ENCODE measurements at places on chromosomes 16 and 17.

DNA sequence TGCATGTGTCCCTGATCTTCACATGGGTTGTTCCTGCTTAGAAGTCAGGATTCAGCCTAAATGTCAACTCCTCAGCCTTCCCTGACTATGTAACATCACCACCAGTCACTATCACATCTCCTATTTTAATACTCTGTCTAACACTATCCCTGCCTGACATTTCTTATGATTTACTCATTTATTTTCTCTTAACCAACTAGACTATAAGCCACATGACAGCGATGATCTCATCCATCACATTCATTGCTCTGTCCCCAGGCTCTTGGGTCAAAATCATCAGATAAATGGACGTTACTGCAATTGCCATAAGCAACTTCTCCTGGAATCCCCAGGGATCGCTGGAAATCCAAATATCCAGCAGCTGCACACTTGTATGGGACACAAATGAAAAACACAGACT is 15.7 kb downstream of the CDRT4 start:
- no peak for DNase-seq

DNA sequence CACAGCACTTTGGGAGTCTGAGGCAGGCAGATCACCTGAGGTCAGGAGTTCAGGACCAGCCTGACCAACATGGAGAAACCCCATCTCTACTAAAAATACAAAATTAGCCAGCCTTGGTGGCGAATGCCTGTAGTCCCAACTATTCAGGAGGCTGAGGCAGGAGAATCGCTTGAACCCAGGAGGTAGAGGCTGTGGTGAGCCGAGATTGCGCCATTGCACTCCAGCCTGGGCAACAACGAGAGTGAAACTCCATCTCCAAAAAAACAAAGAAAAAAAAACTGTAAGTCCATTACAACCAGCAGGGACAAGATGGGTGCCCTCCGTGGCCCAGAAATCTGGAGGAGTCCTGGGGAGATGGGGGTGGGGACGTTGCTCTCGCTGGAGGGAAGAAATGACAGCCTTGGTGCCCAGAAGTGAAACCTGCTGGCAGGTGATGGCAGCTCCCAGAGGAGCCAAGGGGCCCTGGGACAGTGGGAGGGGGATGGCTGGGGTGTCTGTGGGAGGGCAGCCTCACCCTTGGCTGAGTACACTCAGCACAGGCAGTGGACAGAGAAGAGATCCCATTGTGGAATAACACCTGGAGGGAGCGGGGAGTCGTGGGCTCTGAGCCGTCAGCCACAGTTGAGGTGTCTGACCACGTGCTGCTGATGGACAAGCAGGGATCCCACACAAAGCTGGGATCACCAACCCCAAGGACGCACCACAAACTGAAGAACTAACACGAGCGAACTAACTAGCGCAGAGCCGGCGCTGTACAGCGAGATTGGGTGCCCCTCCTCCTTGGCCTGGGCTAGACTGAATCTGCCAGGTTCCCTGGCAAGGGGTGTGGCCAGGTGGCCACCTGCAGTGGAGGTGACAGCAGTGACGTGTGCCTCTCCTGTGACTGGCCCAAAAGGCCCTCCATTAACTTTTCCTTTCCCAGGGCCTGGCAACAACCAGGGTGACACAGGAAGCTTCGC is 46.9 kb upstream of the BAHCC1 start:
- DNase-seq = no peak

DNA sequence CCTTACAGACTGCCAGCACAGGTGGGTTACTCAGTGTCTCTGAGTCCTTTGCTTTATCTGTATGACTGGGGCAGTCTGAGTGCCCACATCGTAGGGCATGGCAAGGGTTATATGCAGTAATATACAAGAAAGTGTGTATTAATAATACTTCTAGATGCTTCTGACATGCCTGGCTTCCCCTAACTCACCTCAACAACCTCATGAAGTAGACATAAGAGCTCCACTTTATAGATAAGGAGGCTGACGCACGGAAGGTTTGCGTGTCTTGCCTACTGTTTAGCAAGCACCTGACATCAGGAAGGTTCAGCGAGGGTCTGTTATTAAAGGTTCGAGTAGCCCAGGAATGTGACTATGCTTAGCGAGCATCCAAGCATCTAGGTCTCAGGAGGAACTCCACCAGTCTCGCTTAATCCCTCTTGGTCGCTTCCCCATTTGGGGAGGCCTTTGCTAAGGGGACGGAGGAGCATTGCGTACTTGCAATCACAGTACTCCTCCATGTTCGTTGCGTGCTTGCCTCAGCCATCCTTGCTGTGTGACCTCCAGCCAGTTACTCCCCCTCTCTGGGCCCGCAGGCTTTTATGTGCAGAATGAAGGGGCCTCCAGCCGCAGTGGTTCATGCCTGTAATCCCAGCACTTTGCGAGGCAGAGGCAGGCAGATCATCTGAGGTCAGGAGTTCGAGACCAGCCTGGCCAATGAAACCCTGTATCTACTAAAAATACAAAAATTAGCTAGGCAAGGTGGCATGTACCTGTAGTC is 1.6 kb downstream of the KCNG4 start:
- no peak for DNase-seq

GRCh38 chr17:63537991-63538692 is 12.1 kb upstream of the DCAF7 start:
- no peak for DNase-seq

DNA sequence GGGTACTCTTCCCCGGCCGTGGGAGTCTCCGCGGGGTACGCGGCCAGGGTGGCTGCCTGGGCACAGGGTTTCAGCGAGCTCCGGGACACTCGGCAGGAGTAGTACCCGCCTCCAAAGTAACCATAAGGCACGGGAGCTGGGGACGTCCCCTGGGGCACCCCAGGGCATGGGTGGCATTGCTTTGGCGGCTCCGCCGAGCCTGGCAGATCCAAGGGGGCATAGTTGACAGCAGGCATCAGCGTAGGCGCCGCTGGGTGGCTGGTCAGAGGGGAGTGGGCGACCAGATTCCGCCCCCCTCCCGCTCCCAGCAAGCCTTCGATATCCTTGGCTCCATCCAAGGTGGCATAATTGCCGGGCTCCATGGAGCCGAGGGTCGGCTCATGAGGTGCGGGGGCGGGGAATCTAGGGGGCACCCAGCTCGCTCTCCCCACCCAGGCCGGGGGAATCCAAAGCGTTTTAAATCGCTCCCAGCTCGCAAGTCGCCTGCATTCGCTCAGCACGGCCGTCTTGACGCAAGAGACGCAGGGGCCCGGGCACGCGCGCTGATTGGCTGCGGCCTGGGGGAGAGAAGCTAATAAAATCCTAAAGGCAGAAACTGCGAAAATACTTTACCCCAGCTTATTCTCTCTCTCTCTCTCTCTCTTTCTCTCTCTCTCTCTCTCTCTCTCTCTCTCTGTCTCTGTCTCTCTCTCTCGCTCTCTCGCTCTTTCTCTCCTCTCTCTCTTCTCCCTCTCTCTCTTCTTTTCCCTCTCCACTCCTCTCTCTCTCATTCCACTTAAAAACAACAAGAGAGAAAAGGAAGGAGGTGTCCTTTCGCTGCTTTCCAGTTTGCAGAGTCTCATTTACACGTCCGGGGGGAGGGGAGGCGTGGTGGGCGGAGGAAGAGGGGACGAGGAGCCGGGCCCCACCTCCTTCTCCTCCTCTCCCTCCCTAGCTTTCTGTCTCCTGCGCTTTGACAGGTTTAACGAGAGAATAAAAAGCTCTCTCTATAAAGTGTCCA is at the start of gene HOXB13:
HOXB13 (minus strand) TSS at position 519 of the 1,000 bp plus-strand sequence; CDS start at position 362, 157 bp downstream.
- peak; percentile 41 for DNase-seq

DNA sequence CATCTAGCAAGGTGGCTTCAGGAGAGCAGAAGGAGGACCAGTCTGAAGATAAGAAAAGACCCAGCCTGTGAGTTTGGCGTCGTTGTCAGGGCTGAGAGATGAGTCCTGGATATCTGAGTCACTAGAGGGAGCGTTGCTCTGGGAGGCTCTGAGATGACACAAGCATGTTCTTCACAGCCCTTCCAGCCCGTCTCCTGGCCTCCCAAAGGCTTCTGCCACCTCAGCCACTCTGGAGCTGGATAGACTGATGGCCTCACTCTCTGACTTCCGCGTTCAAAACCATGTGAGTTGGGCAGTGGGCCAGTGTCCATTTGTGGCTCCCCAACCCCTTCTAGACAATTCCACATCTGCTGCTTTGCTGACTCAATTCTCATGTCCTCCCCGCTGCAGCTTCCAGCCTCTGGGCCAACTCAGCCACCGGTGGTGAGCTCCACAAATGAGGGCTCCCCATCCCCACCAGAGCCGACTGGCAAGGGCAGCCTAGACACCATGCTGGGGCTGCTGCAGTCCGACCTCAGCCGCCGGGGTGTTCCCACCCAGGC is 2.3 kb downstream of the TGFB1I1 start:
- DNase-seq = no peak

GRCh38 chr17:65283704-65284103 is 146.5 kb downstream of the RGS9 start:
- DNase-seq = no peak

GRCh38 chr16:83891742-83892141 is 7.2 kb upstream of the MLYCD start:
- DNase-seq = no peak

GRCh38 chr17:17641621-17642409 is 39.4 kb upstream of the RAI1 start:
- DNase-seq = peak; percentile 80

- DNase-seq = no peak
These were observed 233.8 kb downstream of the SNX29 start for GRCh38 chr16:12210258-12210880.

DNA sequence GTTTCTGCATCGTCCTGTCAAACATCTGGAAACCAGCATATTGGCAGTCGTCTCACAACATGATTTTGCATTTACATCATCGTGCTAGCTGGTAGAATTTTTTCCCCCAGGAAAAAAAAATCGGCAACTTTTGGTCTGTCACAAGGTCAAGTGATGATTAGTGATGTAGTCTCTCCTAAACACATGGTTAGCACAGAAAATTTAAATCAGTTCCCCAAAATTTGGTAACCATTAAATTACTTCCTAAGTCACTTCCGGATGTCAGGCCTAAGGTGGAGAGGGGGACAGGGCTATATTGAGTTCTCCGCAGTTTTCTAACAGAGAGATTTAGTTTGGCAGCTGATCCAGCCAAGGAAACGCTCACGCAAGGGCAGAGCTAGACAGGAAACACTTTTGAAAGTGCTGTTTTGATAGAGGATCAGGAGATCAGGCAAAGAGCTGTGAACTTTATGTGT is 271.0 kb upstream of the TBX2 start:
- no peak for DNase-seq

- DNase-seq = no peak
These were observed 20.5 kb downstream of the KRT9 start for GRCh38 chr17:41551365-41551764.

DNA sequence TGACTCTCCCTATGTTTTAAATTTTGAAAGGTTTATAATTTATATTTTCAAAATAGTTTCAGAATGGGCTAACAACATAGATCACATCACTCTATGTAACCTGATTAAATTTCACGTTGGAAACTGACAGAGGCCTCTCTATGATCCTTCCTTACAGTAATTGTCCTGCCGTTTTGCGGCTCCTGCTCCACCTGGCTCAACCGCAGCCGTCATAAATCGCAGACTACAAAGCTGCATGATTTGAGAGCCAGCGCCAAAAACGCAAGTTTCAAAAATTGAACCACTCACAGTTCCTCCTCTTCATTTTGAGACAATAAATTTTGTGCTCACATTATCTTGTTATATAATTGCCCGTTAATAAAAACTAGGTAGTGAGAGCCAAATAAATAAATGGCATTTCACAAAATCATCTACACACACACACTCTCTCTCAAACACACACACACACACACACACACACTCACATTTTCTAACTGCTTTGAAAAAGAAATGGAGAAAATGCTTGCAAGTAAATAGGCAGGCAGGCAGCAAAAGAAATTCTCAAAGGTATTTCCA is 263.1 kb upstream of the PSMD7 start:
- no peak for DNase-seq

DNA sequence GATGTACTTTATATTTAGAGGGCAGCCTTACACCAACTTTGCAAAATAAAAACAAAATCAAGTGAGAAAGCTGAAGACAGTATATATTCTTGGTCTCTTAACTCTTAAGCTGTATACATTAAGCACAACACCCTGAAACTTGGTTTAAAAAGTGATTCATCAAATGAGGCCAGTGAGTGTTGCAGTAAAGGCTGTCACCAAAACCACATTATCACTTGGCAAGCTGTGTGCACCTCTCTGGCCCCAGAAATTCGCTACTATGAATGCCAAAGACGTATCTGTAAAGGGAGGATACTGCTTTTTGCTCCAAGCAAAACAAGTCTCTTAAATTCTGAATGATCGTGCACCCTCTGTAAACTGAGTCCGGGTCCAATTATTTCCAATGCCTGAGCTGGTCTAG is 163.9 kb downstream of the ZFHX3 start:
- DNase-seq = no peak

GRCh38 chr16:24700549-24701392 is 28.7 kb upstream of the TNRC6A start:
- no peak for DNase-seq

GRCh38 chr17:36540696-36541095 is 4.0 kb upstream of the GGNBP2 start:
- DNase-seq = no peak

DNA sequence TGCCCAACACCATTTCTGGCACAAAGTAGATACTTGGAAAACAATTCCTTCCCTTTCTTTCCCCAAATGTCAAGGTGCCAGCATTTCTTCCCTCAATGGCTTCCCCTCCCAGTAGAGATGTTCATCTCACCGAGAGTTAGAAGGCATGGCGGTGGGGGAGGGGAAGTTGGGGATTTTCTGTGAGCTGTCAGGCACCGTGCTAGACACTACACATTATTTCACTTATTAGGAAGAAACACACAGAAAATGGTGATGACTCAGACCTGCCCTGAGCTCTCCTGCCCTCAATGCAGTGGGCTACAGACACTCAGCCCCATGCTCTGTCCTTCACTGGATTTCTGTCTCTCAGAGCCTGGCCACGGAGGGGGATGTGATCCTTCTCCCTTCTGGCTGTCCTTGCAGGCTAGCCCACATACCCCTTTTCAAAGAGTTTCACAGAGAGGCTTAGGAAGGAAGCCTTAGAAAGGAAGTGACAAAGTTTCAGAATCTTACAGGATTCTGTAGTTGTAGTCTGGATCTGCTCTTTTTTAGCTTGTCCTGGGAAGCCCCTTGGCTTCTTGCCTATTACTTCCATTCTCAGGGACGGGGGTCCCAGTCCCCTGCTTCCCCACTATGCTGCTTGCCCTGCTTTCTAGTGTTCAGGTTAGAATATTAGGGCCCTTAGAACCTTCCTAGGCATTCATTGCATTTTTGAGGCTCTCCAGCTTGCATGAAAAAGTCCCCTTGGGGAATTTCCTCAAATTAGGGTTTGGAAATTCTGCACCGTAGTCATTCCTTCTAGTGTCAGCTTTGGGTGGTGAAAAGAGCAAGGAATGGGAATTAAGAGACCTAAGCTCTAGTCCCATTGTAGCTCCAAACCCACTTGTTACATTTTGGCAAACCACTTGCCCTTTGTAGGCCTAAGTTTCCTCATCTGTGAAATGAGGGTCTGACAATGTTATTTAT is 12.2 kb upstream of the CCL5 start:
- DNase-seq = peak; percentile 24

DNA sequence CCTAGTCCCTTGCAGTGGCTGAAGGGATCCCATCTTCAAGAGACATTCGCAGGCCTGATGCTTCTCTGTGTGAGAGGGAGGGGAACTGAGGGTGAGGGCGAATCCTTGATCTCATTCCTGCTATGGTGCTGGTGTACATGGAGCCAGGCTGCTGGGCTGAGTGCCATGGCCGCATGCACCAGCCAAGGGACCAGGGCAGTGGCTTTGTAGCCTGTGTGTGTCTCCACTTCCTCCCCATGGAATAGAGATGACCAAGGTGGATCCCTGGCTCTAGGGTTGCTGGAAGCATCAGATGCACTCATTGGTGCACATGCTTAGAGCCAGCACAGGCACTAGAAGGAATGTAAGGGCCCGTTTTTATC is 195.0 kb downstream of the FOXL1 start:
- no peak for DNase-seq
